ENCODE measurements at places on chromosomes 13 and 19.

DNA sequence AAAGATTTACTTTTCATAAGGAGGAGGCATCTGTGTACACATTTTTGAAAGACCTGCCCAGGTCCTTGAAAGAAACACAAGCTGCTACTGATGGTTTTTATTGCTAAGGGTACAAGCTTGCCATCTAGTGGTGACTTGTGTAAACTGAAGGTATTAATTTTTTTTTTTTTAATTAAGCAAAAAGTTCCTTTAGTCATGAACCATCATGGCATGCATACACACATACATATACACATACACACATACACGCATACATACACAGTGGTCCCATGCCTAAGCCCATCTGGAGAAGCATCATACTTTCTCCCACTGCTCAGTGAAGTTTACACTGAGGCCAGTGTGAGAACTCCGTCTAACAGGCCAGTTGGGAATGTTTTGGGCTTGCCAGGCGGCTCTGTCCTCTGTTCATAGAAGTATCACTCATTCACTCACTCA, 312.5 kb downstream of the DCLK1 start:
- peak; percentile 70 for DNase-seq

DNA sequence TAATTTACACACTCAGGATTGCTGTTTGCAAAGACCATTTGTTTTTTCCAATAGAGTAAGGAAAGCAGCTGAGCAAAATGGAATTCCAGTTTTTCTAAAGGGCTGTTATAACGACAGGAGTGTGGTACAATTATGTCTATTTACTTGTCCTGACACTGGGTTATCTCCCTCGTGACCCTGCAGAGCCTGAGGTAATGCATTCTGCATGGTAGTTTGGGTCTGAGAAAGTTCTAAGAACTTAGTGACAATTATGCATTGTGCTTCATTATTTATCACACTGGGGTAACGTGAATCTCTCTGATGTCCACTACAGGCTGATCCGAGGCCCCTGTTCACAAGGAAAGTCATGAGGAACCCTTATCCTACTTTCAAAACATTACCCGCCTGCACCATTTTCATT, 50.7 kb upstream of the EDNRB start:
- DNase-seq = no peak

DNA sequence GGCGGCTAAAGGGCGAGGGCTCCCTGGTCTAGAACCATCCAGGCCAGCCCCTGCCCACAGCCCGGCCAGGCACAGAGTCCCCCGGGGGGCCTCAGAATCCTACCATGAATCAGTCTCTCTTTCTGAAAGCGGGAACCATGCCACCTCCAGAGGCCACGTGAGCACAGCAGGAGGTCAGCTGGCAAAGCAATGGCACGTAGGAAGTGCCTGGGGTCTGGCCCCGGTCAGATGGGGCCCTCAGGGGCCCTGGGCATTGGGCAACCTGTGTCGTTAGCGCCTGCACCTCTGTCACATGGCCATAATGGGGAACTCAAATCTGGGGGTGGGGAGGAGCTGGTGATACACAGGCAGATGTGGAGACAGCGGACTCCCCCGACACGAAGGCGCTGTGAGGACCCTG, 8.8 kb downstream of the MFSD12 start:
- DNase-seq = no peak

DNA sequence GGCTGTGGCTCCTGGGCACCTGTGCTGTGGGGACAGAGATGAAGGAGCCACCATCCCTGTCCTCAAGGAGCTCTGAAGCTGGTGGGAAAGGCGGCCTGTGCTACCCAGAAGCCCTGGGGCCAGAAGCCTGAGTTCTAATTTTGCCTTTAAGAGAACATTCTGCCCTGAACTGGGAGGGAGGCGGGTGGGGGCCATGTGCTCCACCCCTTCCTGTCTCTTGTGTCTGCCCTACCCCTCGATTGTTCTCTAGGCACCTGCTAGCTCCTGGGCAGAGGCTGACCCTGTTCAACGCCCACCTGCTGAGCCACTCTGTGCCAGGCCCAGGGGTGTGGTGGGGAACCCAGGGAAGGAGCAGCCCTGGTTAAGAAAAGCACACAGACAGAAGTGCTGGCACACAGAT, 5.9 kb downstream of the TRAPPC6A start:
- no peak for DNase-seq

- peak; percentile 59 for DNase-seq
Observed at GRCh38 chr13:31764556-31764955, 25.2 kb downstream of the RXFP2 start.

DNA sequence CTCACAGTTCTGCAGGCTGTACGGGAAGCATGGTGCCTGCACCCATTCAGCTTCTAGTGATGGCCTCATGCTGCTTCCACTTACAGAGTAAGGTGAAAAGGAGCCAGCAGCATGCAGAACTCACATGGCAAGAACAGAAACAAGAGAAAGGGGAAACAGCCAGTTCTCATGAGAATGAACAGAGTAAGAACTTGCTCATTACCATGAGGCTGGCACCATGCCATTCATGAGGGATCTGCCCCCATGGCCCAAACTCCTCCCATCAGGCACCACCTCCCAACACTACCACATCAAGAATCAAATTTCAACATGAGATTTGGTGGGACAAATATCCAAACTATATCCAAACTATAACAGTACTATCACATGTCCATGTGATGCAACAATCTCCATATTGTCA, 72.1 kb downstream of the KATNAL1 start:
- peak; percentile 41 for DNase-seq

GRCh38 chr13:57704031-57704430, 72.5 kb downstream of the PCDH17 start:
- DNase-seq = no peak

DNA sequence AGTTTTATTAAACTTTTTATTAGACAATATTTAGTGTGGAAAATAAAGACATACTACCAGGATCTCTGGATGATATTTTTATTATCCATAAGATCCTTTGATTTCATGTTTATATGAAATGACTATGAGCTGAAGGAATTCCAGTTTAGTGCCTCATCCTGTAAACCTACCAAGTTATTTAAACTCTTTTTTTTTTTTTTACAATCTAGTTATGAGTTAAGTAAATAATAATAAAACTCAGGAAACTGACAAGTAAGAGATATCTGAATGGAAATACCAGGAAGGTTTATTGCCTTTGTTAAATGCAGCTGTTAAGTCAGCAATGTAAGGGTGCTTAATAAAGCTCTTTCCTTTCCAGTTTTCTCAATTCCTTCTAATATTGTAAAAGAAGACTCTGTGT, 53.9 kb downstream of the RXFP2 start:
- DNase-seq = peak; percentile 49

Measured in fibroblast of mammary gland (primary cell).